ENCODE measurements at places on chromosomes 2 and 18. TPM values are rescaled to one million over a fixed set of nuclear protein-coding genes. Genes with fewer than 3 reads are reported as not detected.

The RIT2 gene
- total RNA-seq = not detected

The HTR2B gene
- total RNA-seq = 0.15 TPM

The EFEMP1 gene
- 0.06 TPM for total RNA-seq

The KIF1A gene
- total RNA-seq = 4.0 TPM

The SH3RF3 gene
- 0.30 TPM for total RNA-seq

The TMEFF2 gene
- total RNA-seq = 5.0 TPM

The NCKAP1 gene
- 108 TPM for total RNA-seq

The LCT gene
- not detected for total RNA-seq

The ASTL gene
- not detected for total RNA-seq

The FAM237A gene
- not detected for total RNA-seq

The L3MBTL4 gene
- total RNA-seq = not detected

The RNF25 gene
- 18.5 TPM for total RNA-seq

DNA sequence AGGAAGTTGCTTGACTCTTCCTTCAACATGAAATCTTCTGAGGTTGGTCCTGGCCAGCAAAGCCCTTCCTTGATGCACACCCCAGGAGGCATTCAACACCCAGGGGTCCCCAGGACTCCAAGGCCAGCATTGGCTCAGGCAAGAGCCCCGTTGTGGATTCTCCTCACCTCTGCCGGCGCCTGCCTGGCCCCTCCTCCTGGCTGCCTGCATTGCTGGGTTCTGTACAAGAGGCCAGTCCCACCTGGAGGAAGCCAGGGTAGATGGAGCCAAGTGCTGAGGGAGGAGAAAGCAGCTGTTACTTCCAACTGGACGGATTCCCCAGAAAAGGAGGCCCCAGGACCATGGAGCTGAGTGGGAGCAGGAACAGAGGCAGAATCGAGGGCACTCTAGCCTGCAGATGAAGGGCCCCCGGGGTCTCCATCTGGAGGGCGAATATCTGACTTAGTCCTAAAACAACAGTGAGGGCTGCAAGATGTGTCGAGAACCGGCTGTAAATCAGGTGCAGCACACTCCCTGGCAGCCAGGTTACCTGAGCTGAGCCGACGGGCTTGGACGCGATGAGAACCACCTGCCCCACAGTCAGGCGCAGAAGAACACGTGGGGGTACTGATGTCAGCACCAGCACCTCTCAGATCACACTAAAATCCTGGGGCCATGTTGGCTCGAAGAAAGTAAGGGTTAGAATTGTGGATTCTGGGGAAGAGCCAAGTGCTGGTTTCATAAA lies 399.6 kb upstream of the SALL3 start:
- no peak for DNase-seq

DNA sequence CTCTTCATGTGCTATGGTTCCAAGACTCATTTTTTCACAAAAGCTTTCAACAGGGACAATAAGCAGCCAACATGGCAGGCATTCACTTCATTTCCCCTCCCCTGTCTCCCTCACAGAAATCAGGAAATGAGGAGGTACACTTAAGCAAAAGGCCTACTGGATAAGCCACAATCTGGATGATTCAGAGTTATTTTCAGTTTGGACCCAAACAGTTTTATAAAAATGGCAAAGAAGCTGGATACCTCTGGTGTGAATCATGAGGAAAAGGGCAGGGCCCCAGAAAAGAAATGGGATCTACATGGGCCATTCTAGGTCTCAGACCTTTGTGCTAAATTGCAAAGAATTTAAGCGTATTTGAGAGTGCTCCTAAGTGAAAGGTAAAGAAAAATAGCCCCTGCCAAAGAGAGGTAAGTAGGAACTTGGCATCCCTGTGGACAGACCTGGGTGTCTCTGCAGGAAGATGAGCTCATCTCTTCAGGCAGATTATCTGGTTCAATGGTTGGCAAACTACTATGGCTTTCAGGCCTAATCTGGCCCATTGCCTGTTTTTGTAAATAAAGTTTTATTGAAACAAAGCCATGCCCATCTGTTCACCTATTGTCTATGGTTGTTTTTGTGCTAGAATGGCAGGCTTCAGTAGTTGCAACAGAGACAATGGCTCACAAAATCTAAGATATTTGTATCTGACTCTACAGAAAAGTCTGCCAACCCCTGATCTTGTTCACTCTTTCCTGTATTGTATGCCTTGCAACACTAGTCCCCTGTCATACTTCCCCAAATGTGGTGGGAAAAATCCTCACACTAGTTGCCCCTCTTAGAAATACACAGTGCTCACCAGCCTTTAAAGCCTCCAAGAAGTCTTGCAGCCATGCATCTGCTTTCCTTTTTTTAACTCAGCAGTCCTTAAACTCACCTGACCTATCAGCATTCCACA lies 315.0 kb downstream of the ALK start:
- no peak for DNase-seq

GRCh38 chr2:12675801-12676200 lies 40.9 kb upstream of the TRIB2 start:
- DNase-seq = no peak

GRCh38 chr18:42365591-42365990 lies 410.6 kb downstream of the PIK3C3 start:
- no peak for DNase-seq

- DNase-seq = no peak
Measured at GRCh38 chr2:238097201-238097987, 2.7 kb upstream of the ESPNL start.

DNA sequence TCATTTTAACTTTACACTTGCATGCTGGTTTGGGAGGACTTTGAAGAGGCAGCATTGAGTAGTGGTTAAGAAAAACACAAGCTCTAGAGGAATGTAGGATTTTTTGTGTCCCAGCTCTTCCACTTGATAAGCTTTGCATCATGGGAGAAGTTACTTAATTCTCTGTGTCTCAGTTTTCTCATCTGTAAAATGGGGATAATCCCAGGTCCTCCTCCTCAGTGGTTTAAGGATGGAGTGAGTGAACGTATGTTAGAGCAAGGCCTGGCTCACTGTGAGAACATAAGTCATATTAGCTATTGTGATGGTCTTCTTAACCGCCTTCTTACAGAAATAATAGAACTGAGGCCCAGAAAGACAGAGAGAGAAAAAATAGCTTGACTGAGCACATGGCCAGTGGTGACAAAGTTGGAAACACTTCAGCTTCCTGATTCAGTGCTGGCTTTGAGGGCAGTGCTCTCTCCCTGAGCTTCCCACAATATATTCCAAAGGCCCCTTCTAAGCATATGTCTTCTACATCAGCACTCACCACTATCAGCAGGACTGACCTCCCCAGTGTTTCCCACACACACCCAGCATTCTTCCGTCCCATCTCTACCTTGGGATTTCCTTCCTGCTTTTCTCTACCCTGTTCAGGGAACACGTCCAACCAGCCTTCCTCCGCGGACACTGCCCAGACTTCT lies 214.9 kb upstream of the TNP1 start:
- no peak for DNase-seq

GRCh38 chr2:187581125-187581896 lies 27.1 kb upstream of the TFPI start:
- peak; percentile 93 for DNase-seq

GRCh38 chr18:23779696-23780303 lies 90.5 kb downstream of the LAMA3 start:
- no peak for DNase-seq

- DNase-seq = no peak
Measured at GRCh38 chr2:64288321-64289193, 144.3 kb upstream of the PELI1 start.

- DNase-seq = no peak
Measured at GRCh38 chr2:104462731-104463130, 391.2 kb upstream of the POU3F3 start.

DNA sequence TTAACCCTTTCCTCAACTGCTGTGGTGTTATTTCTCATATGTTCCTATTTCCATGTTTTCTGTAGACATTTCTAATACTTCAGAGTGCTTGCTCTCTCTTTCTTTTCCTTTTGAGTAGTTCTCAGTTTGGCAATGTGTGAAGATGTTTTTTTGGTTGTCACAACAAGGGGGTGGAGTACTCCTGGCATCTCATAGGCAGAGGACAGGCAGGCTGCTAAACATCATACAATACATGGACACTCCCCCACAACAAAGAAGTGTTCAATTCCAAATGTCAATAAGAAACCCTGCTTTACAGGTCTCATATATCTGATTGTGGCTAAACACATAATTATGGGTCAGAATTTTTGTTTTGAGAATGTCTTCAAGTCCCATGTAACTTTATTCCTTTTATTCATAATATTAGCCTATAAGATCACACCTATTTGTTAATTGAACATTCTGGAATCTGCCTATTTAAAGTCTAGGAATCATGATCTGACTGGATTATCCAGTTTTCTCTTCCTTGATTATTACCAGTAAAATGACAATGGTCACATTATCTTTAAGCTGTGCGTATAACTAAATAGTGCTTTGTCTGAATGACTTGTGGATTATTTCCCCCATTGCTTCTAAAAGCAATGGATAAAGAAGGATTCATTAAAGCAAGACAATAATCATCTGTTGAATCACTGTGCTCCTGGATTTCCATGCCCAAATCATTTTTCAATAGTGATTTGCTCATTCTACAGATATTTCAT lies 46.8 kb upstream of the ITPRID2 start:
- no peak for DNase-seq

DNA sequence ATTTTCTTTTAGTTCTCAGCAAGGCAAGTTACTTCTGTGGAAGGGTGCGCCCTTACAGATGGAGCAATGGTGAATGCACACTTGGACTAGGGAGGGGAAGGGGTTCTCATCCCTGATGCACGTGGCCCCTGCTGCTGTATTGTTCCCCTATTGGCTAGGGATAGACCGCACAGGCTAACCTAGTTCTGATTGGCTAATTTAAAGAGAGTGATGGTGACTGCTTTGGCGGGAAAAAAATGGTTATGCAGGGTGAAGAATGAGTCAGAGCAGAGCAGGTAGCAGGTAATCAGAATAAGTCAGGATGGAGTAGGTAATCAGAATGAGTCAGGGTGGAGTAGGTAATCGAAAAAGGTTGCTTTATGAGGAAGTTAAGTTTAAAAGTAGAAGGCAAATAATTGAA lies 171.5 kb downstream of the MTCL1 start:
- no peak for DNase-seq

GRCh38 chr2:221549143-221549542 lies 23.0 kb downstream of the EPHA4 start:
- DNase-seq = no peak

- DNase-seq = peak; percentile 12
Measured at GRCh38 chr18:32093102-32093511, 1.4 kb downstream of the RNF138 start.

DNA sequence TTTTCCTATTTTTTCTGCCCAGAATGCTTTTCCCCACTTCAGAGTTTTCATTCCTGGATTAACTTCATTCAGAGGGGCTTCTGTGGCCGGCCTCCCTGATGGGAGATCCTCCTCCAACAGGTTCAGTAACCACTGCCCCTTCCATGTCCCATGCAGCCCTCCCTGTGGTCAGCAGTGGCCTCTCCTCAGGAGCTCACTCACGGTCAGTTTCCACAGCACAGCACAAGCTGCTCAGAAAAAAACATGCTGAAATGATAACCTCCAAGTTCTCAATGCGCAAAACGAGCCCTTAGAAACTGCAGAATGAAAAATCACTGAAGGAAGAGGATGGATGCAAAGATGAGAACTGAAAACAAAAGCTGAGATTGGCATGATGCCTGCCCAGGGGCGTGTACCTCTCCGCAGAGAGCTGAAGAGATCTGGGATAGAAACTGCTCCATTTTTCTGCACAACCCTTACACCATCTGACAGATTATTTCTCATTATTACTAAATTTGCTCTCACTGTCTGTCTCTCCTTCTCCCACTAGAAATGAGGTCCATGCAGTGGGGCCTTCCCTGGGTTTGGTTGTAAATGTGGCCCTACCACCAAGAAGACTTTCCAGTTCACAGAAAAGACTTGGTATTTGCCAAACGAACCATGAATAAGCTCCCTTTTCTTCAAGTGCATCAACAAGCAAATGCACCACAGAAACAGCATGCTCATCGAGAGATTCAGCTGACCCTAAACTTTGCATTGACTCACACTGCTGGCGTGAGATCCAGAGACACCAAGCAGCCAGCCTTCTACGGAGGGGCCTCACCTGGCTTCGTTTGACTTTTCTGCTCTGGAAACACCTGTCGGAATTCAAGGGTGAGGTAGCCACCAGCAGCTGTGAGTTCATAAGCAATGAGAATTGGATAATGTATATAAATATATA lies 51.5 kb downstream of the TMEM18 start:
- DNase-seq = no peak

DNA sequence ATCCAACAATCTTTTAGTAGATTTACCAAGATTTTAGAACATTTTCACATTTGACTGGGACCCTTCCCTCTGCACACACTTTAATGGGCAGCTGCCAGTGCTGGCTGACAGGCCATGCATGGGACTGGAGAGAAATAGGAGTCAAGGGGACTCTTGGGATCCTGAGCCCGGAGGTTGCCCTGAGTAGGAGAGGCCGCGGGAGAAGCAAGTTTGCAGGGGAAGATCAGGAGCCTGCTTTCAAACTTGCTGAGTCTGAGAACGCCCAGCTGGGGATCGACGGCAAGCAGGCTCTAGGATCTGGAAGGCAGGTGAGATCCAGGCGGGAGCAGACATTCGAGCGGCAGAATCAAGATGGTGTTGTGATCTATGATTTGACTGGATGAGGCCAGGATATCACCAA lies 186.1 kb downstream of the HDAC4 start:
- no peak for DNase-seq

DNA sequence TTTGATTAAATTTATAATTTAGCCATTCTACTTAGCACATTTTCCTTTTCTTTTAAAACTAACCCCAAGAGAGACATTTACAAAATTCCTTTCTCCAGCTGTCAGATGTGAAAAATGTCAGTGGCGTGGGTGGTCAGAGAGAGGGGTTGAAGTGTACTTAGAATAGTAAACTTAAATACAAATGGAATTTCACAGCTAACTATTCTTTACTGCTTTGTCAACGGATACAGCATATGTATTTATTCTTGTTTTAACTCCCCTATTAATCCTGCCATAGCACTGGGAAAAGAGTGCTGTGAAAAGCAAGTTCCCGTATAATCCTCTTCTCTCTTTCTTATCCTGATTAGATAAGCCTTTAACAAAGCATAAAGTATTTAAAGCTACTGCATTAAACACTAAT lies 191.4 kb upstream of the CHAC2 start:
- DNase-seq = no peak

- no peak for DNase-seq
Measured at GRCh38 chr2:27322301-27322765, 564 bp downstream of the MPV17 start.

DNA sequence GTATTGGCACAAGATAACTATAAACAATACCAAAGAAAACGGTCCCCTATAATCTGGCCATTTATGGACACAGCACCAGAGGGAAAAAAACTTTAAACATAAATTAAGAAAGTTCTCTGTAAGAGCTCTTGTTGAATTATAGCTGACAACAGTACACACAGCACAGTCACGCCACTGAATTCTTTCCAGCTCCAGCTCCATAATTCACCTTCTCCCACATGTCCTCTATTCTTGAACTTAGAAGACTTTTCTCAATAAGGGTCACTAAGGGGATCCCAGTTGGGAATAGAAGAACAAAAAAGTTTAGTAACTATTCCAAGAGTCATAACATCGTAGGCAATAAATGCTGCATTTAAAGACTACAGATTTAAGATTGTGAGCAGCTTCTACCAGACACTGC lies 124.6 kb upstream of the CYP1B1 start:
- no peak for DNase-seq

All from SJCRH30 (cell line).